Activated CD4-positive, alpha-beta T cell treated with anti-CD3 and anti-CD28 coated beads, Interleukin-2, amount 50 U/mL, for 1 hour (primary cell): ENCODE measurements at places on chromosomes 6 and 20.

DNA sequence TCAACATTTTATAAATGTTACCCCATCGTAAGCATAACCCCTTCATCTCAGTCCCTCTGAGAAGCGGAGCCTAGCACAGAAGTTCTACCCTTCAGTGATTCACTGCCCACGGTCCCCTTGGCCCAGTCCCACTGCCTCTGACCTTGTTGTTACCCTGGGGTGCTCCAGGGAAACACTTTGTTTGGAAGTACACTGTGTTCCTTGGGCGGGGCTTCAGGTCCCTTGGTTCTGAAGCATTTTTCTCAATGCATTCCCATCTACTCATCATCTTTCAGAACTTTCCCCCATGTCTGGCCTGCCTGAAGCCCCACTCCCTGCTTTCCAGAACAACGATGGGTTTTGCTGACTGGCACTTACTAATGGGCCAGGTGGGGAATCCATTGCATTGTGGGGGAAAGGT is 296.2 kb downstream of the FOXA2 start:
- no peak for DNase-seq

DNA sequence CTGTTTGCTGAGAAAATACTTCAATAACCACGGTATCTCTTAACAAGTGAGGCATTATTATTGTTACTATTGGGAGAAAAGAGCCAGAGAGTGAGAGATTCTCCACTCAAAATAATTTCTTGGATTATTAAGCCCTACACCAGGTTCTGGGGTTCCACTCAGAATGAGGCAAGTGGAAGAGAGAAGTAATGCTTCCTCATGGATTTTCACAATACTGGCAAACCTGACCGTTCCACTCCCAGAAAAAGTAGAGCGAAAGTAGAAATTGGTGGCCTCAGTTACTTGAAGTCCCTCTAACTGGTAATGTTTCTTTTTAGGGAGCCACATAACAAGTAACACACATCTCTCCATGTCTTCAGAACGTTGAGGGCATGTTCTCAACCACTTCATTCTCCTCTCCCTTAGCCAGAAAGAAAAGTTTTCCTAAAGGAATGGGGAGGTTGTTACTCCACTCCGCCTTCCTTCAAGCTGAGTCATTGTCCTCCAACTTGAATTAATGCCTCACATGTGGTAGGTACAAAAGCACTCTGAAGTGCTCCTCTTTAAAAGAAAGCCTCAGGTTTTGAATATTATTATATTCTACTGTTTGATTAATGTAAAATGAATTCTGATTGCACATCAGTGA is 1.9 kb downstream of the BAG2 start:
- DNase-seq: no peak

DNA sequence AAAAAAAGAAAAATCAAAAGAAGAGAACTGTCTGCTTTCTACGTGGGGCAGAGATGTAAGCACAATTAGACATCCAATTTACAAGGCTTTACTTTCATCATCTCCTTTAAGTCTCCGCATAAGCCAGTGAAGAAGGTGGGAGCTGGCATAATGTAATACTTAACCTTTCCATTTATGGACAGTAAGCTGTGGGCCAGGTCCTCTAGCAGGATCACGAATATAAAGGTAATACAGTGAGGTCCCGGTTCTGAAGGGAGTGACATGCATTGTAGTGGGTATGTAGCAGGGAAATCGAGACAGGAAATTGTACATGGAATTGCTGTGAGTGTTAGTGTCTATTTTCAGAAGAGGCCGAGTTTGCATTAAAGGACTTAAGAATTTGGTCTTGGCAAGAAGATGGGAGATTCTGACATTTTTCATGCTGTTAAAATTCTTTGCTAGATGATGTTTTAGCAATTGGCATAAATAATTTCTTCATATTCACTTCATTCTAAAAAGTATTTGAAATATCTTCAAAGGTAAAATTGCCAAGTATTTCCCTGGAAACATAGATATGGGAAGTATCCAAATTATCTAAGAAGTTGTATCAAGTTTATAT is 20.4 kb upstream of the POPDC3 start:
- no peak for DNase-seq

DNA sequence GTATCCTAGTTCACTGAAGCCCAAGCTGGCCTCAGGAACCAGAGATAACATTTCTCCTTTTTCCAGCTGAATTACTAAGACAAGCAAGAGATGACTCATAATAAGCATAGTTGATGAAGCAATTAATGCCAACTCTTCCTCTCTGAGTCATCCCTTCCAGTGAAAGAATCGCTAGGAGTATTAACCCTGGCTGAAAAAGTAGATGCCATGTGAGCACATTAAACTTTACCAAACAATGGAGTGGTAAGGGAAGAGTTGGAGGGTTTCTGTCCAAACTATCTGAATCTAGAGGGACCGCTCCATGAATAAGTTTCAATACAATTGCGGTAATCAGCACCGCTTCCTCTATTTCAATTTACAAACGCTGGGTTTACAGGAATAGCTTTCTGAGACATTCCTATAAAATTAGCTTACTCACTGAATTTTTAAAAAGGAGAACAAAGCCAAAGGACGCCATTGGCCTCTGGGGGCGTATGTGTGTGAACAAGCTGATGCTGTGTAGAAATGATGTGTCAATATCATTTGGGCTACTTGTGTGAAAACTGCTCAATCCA is 48.3 kb downstream of the ATXN1 start:
- no peak for DNase-seq

DNA sequence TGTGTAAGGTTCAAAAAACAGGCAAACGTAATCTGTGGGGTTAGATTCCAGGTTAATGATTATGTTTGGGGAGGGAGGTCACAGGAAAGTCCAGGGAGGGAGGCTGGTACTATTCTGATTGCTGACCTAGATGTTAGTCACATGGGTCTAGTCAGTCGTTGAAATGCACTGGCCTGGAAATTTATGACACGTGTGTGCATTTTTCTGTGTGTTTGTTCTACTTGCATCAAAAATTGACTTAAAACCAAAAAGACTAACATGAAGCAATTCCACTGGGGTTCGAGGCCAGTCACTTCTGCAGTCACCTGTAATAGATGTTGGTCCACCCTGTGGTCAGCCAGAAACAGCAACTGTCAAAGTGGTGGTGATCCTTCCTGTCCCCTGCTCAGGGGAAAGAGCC is 104.2 kb upstream of the MLN start:
- no peak for DNase-seq

DNA sequence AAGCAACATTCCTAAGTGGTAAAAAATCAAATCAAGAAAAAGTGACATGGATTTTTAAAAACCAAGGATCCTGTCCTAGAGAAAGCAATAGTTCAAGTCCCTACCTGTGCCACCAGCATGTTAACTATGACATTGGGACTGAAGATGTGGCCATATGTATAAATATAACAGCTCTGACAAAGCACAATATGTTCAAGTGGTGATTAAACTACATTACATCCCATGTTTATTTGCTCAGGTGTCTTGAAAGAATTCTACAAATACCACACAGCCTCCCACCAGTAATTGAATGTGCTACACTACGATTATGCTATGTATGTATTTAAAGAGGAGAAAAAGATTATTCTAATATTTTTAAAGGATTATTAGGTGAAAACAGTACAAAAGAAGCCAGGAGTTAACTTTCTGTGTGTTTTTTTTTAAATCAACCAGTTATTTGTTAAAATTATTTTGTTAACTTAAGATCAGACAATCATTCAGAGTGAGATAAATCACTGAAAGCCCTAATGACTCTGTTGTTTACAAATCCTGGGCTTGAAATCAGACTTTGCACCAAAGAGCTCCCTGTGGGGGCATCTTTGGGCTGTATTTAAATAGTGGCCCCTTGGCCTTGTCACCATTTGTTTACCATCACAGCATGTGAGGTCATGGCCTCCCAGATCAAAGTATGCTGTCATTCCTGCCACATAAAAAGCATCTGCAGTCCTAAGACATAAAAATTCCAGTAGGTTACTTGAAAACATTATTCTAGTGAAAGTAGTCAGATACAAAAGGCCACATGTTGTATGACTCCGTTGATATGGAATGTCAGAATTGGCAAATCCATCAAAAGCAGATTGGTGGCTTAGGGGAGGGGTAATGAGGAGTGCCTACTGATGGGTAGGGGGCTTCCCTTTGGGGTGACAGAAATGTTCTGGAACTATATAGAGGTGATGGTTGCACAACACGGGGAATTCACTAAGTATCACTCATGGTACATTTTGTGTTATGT is 17.1 kb downstream of the TTLL2 start:
- no peak for DNase-seq

DNA sequence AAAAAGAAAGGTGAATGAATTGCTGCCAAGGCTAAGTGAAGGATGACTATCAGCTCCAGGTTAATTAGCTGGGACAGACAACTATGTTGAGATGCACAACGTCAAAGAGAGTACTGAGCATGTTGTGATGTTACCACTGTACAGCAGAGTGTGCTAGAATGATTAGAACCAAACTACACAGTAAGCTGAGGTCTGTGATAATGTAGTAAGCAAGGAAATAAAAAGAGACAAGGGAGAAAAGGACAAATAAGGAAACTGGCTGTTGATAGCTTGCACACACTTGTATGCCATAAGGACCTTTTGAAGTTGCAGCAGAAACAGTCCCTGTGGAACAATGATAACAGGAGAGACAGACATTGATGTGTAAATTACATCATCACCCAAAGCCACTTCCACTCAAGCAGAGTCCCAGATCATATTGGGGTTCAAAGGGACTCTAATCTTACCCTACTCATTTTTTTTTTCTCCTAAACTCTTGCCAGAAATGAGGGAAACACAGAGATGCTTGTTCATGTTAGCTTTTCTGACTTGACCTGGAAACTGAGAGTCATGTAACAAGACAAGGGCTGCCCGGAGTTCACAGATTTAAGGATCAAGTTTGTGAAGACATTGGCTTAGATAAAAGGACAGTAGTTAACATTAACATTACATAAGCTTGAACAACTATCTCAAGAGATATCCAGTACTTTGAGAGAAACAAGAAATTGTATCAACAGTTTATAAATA is 189.9 kb downstream of the CENPW start:
- DNase-seq: no peak

DNA sequence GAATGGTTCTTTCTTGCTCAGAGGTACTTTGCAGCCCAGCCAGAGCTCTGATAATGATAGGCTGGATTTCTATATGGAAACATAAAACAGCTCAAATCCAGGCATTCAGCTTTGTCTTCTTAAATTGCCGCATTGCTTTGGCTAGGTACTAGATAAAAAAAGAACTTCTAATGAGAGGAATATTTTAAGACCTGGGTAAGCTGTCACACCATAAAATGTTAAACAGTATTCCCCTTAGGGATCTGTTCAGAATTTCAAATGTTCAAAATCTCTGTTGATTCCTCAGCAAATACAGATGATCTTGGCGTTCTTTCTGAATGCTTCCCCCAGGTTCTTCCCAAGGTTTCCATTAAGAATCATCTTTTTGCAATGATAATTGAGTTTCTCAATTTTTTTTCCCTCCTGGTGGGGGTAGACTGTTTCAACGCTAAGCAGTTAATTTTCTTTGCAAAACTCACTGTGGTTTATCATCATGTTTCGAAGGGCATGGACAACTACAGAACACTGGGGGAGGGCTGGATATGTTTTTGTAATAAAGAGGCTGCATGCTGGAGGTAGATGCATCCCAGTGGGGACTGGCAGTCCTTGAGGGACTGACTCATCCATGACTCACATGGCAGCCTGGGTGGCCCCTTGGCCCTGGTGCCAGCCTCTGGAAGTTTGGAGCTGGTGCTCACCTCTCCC is 31.0 kb downstream of the TIAM2 start:
- no peak for DNase-seq

GRCh38 chr6:66190858-66191257 is 483.8 kb upstream of the EYS start:
- DNase-seq: no peak

DNA sequence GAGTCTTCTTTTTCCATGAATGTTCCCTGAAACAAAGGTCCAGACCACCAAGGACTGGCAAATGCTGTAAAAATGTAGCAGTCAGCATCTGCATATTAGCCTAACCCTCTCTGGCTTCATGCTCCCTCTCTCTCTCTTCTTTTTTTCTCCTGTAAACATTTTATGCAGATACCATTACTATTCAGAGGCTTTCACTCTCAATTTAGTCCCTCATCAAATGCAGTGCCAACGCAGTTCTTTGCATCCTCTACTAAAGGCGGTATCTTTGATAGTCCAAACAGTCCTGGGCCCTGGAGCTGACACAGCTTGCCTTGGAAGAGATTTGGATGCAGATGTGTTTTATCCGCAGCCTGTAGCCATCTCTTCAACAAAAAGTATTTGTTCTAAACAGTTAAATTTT is 167.1 kb upstream of the MMS22L start:
- DNase-seq: no peak

DNA sequence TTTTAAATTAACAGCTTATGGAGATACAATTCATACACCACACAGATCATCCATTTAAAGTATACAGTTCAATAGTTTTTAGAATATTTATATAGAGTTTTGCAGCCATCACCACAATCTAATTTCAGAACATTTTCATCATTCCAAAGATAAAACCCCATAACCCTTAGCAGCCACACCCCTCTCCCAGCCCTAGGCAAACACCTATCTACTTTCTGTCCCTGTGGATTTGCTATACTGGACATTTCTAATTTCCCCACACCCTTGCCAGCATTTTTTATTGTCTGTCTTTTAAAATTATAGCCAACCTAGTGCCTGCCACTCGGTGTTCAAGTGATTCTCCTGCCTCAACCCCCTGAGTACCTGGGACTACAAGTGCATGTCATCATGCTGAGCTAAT is 23.0 kb upstream of the AKAP7 start:
- no peak for DNase-seq

DNA sequence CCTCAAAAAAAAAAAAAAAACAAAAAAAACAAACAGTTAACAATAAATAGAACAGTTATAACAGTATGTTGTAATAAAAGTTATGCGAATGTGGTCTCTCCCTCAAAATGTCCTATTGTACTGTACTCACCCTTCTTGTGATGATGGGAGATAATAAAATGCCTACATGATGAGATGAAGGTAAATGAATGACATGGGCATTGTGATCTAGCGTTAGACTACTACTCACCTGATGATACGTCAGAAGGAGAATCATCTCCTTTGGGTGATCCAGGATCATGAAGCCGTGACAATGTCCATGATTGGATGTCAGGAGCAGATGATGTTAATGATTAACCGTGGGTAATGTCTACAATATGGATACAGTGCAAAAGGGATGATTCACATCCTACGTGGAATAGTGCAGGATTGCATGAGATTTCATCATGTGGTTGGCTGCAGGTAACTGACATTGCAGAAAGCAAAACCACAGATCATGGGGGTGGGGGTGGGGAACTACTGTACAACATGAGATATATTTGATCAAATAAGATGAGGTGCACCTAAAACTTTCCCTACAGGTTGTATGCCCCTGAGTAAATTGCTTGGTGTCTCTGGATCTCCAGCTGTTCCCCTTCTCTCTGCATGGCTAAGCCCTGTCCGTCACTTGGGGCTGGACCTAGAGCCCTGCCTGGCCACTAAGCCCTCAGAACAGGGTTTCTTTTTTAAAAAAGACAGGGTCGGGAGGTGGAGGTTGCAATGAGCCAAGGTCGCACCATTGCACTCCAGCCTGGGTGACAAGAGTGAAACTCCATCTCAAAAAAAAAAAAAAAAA is 6.2 kb upstream of the RBCK1 start:
- DNase-seq: no peak
